Stimulated activated CD4-positive, alpha-beta T cell treated with anti-CD3 and anti-CD28 coated beads, TNF-alpha, amount 100 ng/mL, for 4 hours (primary cell): ENCODE measurements at places on chromosomes 4 and X.
A peak's percentile ranks its signal among the peaks of the same experiment; 100 is the strongest.

GRCh38 chr4:39893693-39894072, 84.0 kb downstream of the PDS5A start:
- no peak for DNase-seq

DNA sequence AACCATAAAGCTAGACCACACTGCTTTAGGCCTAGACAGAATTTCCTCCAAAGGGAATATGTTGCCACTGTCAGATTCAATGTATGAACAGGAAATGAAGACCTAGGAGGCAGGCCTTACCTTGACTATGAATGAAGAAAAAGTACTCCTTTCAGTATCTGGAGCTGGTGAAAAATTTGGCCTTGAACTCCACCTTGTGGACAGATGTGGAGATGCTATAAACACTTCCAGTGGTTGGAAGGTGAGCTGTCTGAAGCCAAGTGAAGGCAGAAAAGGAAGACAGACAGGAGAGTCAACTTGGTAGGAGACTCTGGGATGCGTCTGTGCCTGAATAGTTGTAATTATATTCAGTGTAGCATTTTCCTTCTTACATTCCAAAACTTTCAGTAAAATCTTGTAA, 17.2 kb downstream of the SPIN3 start:
- no peak for DNase-seq

- no peak for DNase-seq
These were observed 16.5 kb downstream of the MCF2 start for GRCh38 chrX:139691493-139691842.

GRCh38 chr4:145884775-145885174, 53.8 kb downstream of the ZNF827 start:
- DNase-seq: no peak

GRCh38 chr4:38088321-38088720, 128.1 kb downstream of the PTTG2 start:
- no peak for DNase-seq

DNA sequence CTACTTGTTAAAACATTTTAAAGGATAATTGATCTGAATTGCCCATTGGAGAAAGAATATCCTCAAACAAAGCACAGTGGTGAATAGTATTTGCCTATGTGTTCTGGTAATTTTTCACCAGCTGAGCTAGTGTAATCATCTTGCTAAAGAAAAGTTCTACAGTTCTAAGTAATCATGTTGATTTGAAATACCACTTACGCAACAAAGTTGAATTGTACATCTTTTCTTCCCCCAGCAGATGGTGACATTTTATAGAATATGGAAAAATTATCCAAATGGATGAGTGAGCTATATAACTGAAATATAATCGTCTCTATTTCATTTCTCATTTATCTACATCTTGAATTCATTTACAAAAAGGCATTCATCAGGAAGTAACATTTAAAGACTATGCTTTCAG, 9.7 kb upstream of the ZNF674 start:
- no peak for DNase-seq

GRCh38 chr4:27986476-27986875, 1125.8 kb downstream of the STIM2 start:
- no peak for DNase-seq

GRCh38 chrX:38126179-38126578, 94.5 kb downstream of the SRPX start:
- DNase-seq: no peak

GRCh38 chr4:165204462-165204830, 2.9 kb upstream of the KLHL2 start:
- no peak for DNase-seq

- DNase-seq: no peak
These were observed 263.1 kb downstream of the ANK2 start for GRCh38 chr4:113312529-113312928.

GRCh38 chr4:186839122-186840037, 115.7 kb upstream of the FAT1 start:
- no peak for DNase-seq

GRCh38 chrX:48071064-48071985, at the start of gene ZNF630:
Gene ZNF630 (minus strand): TSS chrX:48071640. CDS start chrX:48066886, 4,754 bp downstream.
- DNase-seq: peak; percentile 23

DNA sequence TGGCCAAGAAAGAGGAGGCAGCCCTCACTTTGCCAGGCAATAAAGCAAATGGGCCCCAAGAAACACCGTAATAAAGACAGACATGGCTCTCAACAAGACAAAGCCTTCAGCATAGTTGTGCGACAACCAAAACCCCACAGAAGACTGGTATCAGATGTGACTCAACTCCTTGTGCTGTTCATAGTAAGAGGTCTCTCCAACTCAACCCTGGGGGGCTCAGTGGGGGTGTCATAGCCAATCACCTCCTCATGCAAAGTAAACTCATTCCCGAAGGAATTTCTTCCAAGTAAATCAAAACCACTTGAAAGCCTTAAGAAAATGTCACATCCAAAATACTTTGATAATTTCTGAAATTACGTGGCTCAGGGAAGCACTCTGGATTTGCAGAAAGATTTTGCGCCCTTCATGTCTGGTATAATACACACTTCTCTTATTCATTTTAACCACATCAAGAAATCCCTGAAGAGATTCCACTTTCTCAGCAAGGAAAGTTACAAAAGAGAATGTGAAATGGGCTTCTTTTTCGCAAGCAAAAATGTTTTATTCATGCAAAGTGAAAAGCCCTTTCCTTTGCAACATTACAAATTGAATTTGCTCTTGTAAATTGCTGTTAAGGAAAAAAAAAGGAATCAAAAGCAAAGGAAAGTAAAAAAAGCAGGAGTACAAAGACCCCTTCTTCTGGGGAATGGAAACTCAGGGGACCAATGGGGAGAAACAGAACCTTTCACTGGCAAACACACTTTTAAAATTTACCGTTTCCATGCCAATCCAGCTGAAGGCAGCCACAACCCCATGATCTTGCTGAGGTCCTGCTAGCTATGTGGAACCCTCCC, 137.4 kb downstream of the NSUN7 start:
- no peak for DNase-seq

GRCh38 chr4:7266525-7267292, 74.4 kb downstream of the SORCS2 start:
- no peak for DNase-seq

GRCh38 chr4:78939667-78940008, 400 bp upstream of the PAQR3 start:
- DNase-seq: no peak

DNA sequence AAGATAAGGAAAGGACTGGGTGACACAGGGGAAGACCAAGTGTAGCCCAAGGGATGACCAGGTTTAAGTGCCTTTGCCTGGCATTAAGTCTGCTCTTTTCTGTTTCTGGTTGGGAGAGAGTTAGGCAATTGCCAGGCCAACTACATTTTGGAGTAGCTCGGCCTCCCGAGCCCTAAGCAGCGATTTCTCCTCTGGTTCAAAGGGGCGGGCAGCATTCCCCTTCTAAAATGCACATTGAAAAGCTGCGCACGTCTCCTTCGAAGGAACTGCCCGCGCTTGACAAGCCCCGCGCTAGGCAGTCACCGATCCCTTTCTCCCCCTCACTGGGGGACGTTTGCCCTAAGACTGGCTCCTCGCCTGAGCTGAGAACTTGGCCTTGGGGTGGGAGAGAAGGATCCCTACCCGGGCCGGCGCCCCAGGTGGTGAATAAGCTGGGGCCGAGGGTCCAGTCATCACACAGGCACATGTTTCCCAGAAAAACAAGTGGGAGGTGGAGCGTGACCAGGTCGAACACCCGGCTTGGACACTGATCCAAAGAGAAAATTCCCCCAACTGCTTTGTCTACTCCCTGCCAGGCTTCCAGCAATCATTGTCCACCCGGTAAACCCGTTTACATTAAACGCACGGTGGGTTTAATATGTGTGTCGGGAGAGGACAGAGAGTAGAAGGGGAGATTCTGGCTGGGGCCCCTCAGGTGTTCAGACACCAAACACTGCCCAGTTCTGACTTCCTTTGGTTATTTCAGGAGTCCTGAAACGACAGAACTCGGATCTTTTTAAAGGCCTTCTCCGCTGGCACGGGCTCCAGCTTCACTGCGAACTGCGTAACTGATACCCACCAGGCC, 4.0 kb downstream of the ARX start:
- DNase-seq: no peak

DNA sequence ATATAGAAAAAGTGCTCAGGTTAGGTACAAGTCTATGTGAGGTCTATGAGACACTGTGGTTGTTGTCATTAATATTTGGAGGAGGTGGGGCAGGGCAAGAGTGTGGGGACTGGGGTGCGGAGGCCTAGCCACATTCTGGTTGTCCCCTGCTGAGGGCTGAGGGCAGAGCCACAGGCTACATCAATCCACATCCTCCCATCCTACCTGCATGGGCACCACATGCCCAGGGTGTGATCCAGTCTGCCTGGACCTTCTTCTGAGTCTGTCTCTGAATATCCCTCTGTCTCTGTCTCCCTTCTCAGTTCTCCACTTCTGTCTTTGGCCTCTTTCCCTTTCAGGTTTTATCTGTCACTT, 1.2 kb upstream of the GATA1 start:
- no peak for DNase-seq

DNA sequence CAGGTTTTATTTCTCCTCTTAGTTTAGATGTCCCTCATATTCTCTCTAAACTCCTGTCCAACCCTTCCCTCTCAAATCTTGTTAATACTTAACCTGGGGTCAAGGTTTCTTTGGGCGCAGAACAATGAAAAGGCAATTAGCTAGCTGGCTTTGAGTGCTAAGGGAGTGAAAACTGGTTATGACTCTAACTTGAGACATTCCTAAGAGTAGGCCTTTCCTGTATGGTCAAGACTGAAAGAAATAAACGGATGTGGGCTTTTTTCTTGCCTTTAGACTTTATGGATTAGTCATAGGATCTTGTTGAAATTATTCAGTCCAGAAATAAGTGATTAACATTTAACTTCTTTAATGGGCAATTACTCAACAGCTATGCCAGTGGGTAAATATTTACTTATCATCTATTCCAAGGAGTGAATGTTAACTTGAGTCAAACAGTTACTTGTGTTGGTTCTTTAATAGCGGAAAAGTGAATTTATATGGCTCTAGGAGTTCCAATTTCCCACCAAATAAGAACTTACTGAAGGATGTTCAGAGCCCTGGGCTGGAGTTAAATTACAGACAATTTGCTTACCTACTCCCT, 141.7 kb upstream of the SCML1 start:
- no peak for DNase-seq

- DNase-seq: no peak
These were observed 26.9 kb upstream of the PASD1 start for GRCh38 chrX:151536571-151536970.

- no peak for DNase-seq
These were observed 431.8 kb upstream of the HTR2C start for GRCh38 chrX:114152130-114152529.

DNA sequence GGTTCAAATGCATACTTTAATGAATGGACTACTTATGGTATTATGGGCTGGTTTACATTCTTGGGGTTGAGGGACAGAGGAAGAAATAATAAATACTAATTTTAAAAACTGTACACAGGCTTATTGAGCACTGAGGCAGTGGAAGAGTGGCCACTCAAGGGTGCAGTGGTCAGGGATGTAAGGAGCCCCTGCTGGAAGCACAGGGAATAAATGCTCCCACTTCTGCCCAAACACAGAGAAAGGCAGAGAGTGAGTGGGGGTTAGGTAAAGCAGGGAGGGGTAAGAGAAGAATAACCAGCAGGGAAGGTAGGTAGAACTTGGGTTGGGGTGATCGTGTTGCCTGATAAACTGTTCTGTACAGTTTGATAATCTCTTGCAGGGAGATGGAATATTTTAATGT, 60.0 kb downstream of the GAB1 start:
- no peak for DNase-seq

- no peak for DNase-seq
These were observed 1.7 kb downstream of the NUDT10 start for GRCh38 chrX:51334276-51334675.

DNA sequence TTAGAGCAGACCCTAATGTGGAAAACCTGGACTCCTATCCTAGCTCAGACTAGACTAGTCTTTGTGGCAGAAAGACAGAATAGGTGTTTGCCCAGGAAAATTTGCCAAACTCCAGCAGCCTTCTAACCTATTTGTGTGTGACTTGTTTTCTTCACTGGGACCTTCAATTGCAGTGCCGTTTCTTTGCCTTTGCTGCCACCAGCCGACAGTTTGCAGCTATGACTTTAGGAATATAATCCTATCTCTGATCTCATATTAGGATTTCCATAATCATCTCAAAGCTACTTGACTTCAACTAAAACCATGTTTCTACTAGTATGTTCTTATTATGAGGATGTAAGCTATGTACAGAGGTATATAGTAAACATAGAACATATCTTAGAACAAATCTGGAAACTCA, 60.2 kb upstream of the PGAM4 start:
- DNase-seq: no peak

DNA sequence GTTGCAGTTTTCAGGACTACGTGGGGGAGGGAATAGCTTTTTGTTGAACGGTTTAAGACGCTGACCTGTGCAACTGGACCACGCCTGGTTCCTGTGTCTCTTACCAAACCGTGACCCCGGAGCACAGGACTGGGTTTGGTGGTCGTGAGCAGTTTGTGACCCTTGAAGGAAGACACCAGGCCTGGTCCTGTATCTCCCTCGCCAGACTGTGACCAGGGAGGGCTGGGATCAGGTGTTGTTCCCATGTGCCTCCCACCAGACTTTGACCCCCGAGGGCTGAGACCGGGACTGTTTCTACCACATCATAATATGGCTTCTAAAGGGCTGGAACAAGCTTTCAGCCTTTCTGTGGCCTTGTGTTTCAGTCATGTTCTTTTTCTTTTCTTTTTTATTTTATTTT, 683 bp downstream of the EBP start:
- no peak for DNase-seq

DNA sequence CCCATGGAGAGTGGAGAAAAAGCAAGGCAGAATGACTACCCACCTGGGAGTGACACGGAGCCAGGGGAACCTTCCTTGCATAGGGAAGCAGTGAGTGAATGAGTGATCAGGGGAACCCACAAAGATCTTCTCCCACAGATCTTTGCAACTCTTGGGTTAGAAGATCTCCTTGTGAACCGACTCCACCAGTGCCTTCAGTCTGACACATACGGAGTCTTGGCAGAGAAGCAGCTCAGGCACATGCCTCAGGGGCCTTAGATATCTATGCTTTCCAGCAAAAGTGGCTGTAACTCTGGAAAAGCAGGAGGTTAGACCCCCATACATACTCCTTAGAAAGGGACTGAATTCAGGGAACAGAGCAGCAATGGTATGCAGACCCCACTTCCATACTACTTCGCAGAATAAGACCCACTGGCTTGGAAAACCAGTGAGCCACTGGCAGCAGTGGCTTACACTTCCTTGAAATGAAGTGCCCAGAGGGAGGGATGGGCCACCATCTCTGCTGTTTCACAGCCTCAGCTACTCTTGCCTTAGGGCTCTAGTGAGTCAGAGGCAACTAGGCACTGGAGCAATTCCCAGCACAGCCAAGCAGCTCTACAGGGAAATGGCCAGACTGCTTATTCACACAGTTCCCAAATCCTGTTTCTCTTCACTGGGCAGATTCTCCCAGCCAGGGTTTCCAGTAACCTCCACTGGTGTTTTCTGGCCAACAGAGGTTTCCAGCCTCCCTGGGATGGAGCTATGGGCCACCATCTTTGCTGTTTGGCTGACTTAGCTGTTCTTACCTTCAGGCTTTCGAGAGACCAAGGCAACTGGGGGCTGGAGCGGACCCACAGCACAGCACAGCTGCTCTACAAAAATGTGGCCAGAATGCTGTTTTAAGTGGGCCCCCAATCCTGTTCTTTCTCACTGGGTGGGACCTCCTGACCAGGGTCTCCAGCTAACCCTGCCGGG, 82.8 kb upstream of the TCEAL2 start:
- DNase-seq: no peak

- DNase-seq: no peak
These were observed 36.2 kb downstream of the ARHGAP10 start for GRCh38 chr4:147768113-147768512.

GRCh38 chr4:40719008-40719623, 30.6 kb upstream of the NSUN7 start:
- DNase-seq: no peak

GRCh38 chr4:79198951-79199587, 126.8 kb downstream of the NAA11 start:
- no peak for DNase-seq
